IPS DF 6.9 (cell line): ENCODE measurements at places on chromosomes 5 and 9.

- no peak for DNase-seq
These were observed 571 bp upstream of the MARCHF11 start for GRCh38 chr5:16179936-16180788.

DNA sequence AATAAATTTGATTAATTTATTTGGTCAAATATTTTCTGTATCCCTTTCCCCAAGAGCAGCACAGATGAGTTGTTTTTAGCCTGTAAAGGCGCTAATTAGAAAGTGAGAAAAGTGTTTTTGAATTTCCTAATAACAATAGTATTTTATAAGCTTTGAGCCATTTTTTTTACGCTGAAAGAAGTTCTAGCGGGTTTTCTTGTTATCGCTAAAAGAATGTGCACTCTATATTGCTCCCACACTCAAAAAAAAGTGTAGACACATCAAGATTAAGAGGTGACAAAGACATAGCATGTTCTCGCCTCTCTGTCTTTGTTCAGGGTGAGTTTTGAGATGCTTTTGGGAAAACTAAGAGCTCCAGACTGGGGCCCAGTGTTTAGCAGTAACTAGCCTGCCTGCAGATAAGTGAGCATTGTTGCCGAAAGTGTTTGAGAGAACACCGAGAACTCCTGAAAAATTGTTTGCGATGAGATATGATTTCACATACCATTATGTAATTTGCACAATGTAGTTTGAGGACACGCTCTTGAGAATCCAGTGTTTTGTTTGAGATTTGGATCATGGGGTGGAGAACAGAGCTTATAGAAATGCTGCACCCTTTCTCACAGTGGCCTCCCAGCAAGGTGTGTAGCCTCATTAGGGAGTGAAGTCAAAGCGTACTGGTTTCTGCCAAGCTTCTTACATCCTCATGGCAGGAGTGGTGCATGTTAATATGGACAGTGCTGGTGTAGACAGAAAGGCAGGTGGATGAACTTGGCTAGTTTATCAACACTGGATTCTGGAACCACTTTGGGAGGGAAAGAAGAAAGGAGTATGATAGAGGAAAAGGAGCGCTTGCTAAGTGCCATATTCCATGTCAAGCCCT lies 1.5 kb downstream of the F2R start:
- no peak for DNase-seq

GRCh38 chr5:91359962-91360609 lies 23.0 kb downstream of the ARRDC3 start:
- DNase-seq = no peak

DNA sequence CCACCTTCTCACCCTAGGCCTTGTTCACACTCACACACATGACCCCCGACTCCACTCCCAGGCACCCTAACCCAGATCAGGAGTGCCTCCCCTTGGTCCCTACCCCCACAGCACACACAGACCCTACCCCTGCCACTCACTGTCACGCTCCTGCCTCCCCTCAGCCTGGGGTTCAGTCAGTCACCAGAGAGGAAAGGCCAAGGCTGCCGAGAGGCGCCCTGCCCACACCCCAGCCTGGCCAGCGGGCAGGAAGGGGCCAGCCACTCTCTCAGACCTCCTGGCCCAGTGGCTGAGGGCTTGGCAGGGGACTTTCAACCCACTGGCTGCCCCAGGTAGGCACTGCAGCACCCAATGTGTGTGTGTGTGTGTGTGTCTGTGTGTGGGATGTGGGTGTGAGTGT lies 122.4 kb upstream of the MVB12B start:
- no peak for DNase-seq

DNA sequence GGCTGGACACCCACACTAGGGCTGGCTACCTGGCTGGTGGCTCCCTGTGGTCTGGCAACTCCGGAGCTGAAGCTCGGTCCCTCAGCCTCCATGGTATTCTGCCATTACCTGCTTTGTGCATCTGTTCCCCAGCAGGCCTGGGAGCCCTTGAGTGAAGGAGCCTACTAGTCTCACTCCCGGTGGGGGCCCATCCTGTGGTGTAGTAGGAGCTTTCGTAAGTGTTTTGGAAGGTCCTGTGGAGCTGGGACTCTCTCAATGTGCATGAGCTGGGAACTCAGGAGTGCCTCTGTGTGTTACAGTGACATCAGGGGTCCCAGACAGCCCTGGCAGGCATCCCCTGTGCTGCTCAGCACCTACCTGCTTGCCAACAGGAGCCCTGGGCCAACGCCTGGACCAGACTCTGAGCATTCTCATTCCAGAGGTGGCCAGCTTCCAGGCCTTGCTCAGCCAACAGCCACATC lies 267.1 kb downstream of the GADD45G start:
- no peak for DNase-seq

DNA sequence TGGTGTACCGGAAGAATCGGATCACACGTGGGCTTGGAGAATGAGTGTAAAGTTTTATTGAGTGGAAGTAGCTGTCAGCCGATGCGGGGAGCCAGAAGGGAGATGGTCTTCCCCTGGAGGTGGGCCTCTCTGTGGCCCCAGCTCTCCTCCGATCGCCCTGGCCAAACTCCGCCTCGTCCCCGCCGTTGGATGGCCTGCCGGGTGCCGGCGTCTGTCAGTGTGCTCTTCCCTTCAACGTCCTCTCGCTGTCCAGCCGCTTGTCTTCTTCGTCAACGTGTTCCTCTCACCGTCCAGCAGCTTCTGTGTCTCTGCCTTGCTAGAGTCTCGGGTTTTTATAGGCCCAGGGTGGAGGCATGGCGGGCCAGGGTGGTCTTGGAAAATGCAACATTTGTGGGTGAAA lies 27.6 kb upstream of the TMEM215 start:
- DNase-seq = no peak

- no peak for DNase-seq
These were observed 716.4 kb downstream of the SEMA5A start for GRCh38 chr5:8829323-8830029.

DNA sequence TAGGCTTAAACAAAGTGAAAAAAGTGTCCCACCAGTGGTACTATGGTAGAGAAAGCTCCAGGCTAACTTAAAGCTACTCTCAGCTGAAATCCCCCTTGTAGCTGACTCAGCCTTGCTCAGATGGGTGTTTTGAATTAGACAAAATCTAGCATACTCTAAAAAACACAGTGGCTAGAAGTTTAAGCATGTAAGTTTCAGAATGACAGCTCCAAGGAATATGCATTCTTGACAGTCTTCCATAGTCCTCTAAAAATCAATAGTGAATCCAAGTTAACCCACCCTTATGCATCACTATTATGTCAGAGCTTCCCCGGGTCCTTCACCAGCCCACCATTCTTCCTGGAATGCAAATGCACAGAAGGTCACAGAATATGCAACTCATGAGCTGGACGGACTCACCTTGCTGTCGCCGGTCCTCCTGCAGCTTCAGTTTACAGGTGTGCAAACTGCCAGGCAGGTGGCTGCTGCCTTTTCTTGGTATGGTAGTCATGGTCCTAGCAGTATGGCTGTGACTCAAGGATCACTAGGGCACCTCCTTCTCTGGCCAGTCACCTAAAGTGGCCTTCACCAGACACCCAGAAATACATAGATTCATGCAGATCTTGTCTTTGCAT lies 668 bp downstream of the RANBP3L start:
- no peak for DNase-seq

GRCh38 chr5:138979684-138980280 lies 104.6 kb upstream of the LRRTM2 start:
- DNase-seq = no peak

GRCh38 chr5:158686214-158686613 lies 413.5 kb downstream of the EBF1 start:
- no peak for DNase-seq

DNA sequence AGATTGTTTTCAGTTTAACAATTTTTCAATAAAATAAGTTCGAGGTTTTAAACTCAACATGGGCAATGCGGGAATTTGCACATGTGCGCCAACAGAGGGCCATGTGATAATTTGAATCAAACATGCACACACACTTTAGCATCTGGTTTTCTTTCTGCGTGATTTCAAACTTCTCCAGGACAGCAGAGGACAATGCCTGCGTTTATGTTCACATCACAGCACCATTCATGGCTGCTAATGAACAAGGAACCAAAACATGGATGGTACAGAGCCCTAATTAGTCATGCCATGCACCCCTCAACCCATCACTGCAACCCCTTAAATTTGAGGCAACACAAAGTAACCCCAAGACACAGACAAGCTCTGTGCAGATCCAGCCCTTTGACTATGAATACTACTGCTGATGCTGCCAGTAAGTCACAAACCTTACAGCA lies 2.8 kb downstream of the SHC3 start:
- no peak for DNase-seq

DNA sequence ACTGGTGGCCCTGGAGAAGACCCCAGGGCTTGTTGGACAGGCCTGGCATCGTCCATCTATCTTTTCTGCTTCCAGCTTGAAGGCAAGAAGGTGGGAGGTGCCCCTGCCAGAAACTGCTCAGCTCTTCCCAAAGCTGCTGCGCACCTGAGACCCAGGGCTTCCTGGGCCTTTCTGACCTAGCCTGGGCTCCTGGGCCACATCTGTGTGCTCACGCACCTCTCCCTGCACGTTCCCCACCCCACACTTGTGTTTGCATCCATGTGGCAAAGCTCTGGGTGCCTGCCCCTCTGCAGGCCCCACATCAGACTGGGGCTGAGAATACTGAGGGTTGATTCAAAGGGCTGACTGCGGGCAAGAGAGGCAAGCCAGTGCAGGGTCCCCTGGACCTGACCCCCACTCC lies 63.4 kb downstream of the PFDN1 start:
- no peak for DNase-seq

GRCh38 chr5:149203921-149204441 lies 62.7 kb downstream of the ABLIM3 start:
- DNase-seq = no peak

DNA sequence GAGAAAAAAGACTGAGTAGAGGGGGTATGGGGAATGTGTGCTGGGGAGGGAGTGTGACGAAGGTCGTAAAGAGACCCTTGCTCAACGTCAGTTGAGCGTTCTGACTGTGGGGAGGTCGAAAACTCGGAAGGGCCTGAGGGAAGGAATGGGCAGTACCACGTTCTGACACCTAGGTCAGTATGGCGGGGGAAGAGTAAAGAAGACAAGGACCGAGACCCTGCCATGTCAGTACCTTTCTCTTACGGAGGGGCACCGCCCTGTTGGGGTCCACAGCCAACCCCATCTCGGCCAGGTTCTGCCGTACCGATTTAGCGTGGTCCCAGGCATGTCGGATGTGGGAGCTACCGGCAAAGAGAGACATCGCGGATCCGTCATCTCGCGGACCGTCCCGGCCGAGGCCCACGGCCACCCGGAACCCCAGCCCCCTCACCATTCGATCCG lies 375 bp downstream of the NOP16 start:
- DNase-seq = no peak

DNA sequence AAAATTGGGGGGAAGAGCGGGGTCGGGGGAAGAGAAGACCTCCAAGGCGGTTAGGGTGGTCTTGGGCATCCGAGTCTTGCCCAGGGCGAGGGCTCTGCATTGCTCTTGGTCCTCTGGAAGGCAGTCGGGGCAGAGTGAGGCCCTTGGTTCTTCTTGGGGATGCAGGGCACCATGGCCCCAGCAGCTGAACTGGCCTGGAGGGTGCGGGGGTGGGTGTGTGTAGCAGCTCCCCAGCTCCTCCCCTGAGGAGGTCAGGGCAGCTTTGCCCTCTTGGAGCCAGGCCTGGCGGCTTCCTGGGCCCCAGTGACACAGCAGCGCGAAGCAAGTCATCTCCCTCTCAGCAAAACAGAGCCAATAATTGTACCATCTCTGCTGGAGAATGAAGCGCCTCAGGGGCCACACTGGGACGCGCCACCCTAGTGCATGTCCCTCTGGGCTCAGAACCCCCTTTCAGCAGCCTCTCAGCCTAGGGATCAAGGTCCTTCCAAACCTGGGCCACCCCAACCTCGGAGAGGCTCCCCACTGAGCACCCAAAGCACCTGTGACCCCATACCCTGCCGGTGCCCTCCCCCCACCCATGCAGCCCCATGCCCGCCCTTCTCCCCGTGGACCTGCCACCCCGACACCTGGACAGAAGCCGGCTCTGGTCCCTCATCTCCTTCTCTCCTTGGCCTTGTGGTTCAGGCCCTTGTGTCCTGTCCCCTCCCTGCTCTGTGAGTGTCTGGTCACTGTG lies 10.4 kb upstream of the RXRA start:
- no peak for DNase-seq

- DNase-seq = no peak
These were observed 45.3 kb upstream of the NCS1 start for GRCh38 chr9:130126721-130127433.

- DNase-seq = no peak
These were observed 14.3 kb upstream of the POU5F2 start for GRCh38 chr5:93755716-93756115.

GRCh38 chr5:134003064-134003816 lies 1.5 kb downstream of the VDAC1 start:
- DNase-seq = no peak

- no peak for DNase-seq
These were observed 61.0 kb downstream of the TRIO start for GRCh38 chr5:14204011-14204670.

GRCh38 chr9:24616863-24617262 lies 71.2 kb upstream of the IZUMO3 start:
- DNase-seq = no peak

DNA sequence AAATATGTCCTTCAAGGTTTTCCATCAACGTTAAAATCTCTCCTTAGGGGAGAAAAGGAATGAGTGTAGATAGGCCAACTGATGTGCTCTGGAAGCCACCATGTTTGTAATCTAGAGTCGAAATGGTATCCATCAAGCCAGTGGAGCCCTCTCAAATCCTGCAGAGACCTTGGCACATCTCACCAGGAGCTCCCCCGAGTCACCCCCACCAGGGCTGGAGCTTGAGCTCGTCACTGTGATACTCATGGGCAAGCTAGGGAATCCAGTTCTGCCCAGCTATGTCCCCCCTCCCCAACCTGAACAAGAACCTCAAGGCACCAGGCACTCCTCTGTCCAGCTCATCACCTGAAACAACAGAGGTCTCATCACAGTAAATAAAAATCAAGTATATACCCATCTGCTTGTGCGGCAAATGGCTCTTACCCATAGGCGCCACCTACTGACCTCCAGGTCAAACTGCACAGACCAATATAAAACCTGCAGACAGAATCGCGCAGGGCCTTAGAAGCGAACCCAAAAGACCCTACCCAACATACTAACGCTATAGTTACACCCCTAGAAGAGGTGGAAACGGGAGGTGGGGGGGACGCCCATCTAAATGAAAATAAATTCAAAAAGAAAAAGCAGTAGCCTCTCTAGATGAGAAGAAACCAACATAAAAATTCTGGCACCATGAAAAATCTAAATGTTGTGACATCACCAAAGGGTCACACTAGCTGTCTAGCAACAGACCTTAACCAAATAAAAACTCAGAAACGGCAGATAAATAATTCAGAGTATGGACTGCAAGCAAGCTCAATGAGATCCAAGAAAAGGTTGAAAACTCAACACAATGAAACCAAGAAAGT lies 75.0 kb downstream of the TTC39B start:
- peak; percentile 52 for DNase-seq

DNA sequence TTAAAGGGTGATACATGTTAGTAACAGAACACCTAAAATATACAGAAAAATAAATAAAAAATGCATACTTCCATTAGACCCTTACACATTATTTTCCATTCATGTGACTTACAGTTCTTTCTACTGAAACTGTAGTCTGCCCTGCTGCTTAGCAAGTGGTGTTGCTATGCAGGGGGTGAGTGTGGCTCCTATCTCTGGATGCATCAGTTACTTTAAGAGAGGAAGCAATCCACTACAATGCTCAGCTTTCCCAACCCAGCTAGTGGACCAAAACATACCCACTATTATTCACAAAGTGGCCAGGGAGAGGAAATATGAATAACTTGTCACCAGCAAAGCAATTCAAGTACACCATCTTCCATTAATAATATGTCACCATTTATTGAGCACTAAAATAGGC lies 121.8 kb downstream of the DOCK2 start:
- DNase-seq = no peak

GRCh38 chr5:113806250-113806649 lies 292.8 kb downstream of the YTHDC2 start:
- no peak for DNase-seq

- no peak for DNase-seq
These were observed 94.9 kb downstream of the PDE8B start for GRCh38 chr5:77305222-77305846.
